NCI-H226 (cell line): ENCODE measurements at places on chromosomes 2 and 18.

- DNase-seq, result no peak
Measured at GRCh38 chr2:120376101-120376500, 30.2 kb downstream of the INHBB start.

DNA sequence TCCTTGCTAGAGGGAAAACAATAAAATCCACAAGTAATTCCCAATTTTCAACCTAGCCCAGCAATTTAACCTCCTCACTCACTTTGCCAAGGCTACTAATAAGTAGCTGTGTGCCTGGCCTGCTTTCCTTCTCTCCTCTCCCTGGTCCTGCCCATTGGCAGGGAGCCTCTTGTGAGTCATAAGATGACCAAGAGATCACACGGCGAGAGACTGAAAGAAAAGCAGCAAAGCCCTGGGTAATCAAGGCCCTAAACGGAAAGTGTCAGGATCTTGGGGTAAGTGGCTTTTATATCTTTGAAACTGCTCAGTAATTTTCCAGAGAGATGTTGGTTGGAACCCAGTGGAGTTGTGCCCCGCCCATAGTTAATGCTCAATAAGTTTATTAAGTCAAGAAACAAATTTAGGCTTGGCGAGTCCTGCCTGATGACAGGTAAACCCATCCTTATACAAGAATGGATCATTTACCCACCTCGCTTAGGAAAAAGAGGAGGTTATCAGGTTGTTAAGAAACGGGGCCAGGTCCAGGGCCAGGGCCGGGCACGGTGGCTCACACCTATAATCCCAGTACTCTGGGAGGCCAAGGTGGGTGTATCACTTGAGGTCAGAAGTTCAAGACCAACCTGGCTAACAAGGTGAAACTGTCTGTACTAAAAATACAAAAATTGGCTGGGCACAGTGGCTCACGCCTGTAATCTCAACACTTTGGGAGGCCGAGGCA is 10.0 kb upstream of the ADAM17 start:
- DNase-seq, result peak; percentile 94

- DNase-seq, result no peak
Measured at GRCh38 chr18:58303363-58303762, 259.3 kb downstream of the NEDD4L start.

DNA sequence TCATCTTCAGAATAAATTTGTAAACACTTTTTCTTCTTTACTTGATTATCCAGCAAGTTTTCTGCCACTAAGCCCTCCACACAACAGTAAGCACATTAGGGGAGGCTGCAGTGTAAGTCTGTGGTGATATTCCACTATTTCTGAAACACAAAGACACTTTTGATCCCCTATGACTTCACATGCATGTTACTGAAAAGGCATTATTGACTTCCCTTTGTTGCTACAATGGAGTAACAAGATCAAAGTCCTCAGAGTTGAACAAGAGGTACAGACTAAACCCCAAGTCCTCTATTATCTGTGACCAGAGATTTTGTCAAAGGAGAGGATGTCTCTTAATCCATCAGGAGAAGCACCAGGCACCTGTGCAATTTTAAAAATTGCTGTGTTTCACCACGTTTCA is 157.9 kb downstream of the CD226 start:
- no peak for DNase-seq

GRCh38 chr18:46042571-46043123 is 29.4 kb downstream of the PSTPIP2 start:
- DNase-seq, result peak; percentile 6

- DNase-seq, result no peak
Measured at GRCh38 chr2:164613321-164613982, 7.8 kb downstream of the GRB14 start.

GRCh38 chr2:218867900-218868299 is 8.3 kb downstream of the WNT6 start:
- no peak for DNase-seq

- DNase-seq, result no peak
Measured at GRCh38 chr2:232386740-232387450, 8.3 kb downstream of the ALPP start.

DNA sequence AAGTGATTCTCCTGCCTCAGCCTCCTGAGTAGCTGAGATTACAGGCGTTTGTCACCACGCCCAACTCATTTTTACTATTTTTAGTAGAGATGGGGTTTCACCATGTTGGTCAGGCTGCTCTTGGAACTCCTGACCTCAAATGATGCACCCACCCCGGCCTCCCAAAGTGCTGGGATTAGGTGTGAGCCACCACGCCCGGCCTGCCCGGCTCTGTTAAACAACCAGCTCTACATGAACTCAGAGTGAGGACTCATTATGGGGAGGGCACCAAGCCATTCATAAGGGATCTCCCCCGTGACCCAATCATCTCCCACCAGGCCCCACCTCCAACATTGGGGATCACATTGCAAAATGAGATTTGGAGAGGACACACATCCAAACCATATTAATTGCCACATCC is 8.8 kb downstream of the ATIC start:
- no peak for DNase-seq

DNA sequence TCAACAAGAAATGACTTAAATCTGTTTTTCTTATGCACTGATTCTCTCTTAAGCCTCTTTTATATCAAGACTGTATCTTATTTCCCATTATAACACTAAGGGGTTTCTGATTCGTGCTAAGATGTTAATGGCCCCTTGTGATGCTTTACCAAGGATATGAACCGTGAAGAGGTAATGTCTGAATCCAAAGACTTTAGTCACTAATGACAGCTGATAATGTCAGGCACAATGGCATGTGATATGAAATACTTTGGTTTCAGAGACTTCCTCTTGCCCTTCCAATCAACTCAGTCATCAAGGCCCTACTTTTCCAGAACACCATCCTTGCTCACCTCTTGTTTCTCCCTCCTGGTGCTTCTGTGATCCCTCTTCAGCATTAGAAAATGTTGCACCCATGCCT is 262.8 kb downstream of the KCNE4 start:
- peak; percentile 6 for DNase-seq

GRCh38 chr2:125554956-125555355 is 1101.0 kb upstream of the GYPC start:
- no peak for DNase-seq

DNA sequence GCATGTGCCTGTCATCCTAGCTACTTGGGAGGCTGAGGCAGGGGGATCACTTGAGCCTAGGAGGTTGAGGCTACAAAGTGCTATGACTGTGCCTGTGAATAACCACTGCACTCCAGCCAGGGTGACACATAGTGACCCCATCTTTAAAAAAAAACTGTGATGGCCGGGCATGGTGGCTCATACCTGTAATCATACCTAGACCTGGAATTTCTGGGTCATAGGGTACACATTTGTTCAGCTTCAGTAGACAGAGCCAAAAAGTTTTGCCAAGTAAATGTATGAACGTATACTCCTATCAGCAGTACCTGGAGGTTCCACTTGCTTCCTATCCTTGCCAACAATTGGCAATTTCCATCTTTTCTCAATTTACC is 6.4 kb upstream of the IGFBP2 start:
- DNase-seq, result no peak

DNA sequence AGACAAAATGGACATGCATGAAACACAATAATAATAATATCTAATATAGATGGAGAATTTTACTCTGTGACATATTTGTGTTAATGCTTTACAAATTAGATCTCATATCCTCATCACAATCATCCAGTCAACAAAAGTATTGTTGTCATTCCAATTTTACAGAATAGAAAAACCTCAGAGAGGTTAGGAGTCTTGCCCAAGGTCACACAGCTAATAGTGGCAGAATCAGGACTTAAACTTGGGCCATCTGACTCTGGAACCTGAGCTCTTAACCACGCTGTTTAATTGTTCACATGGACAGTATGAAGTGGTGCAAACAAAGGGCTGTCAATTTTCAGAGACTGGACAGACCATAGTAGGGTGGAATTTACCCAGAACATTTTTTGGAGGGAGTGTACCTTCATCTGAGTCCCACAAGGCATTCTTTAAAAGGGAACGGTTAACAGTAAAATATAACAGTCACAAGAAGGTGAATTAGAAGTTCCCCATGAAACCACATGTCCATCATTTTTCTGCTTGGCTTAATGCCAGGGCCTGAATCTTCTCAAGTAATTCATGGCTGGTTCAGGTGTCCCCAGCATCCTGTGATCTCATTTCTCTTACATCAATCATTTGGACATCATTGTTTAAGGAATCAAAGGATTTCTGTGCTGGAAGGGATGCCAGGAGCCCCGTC is 35.4 kb upstream of the CCDC93 start:
- no peak for DNase-seq

DNA sequence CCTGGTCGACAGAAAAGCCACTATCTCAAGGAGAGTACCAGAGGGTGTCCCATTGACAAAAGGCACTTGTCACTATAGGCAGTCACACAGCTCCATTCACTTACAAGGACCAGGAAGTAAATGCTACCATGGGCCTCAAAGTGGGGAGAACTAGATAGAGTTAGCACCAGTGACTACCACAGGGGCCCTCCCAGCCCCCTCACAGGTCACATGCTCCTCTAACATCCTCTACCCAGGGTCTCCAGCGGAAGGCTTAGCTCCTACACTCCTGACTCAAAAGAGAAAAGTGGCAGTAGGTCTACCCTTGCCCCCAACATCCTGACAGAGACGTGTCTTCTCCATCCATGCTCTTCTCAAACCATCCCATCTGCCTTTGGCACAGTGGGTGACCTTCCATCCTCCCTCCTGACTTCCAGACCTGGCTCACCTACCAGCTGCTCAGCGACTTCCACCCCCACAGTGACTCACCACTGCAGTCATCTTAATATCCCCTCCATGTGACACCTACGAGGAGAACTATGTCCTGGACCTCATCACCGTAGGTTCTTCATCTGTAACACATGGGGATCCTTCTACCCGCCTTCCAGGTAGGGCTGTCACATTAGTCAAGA is 5.6 kb upstream of the DNMT3A start:
- no peak for DNase-seq

GRCh38 chr2:114940785-114941458 is 498.5 kb downstream of the DPP10 start:
- DNase-seq, result no peak

DNA sequence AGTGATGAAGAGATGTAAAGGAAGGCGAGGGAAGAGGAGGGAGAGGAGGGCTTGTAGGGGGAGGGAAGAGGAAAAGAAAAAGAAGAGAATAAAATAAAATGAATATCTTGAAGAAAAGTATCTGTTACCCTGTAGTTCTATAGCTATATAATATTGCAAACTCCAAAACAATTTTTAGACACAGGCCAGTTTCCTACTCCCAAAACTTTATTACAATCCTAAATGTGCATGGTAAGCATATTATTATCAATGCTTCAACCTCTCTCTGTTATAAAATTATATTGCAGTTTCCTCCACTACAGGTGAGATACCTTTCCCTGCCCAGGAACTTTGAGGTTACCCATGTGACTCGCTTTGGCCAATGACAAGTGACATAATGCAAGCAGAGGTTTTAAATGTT is 1351.6 kb upstream of the NRXN1 start:
- no peak for DNase-seq

- DNase-seq, result peak; percentile 45
Measured at GRCh38 chr2:95231723-95232122, 24.4 kb downstream of the ZNF892 start.

- no peak for DNase-seq
Measured at GRCh38 chr2:19435815-19436214, 77.4 kb upstream of the OSR1 start.
